ENCODE measurements at places on chromosomes 1 and 21.
A peak's percentile ranks its signal among the peaks of the same experiment; 100 is the strongest.

DNA sequence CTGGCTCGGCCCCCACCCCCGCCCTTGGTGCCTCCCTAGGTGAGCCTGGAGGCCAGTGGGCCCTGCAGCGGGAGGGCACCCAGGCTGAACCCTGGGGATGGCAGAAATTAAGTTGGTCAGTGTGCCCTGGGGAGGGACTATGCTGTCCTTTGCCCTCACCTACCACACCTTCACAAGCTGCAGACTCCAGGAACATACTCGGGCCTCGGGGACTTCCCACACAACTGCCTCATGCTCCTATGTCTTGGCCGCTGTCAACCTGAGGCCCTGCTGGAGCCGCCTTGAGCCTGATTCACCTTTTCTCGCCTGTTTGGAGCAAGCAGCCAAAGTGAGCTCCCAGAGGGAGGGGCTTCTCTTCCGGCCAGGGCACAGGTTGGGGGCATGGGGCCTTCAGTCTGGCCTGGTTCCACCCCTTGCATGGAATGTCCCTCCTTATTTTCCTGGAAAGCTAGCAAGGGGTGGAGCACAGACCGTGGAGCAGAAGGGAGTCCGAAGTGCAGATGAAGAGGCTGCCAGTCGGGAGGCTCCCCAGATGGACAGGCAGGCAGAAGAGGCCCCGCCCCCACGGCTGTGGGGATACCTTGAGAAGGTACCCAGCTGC lies 24.7 kb downstream of the KNCN start:
- DNase-seq: no peak

- no peak for DNase-seq
These were observed 81.5 kb downstream of the ERG start for GRCh38 chr21:38416791-38417190.

- DNase-seq: no peak
These were observed 2.7 kb upstream of the SLC1A7 start for GRCh38 chr1:53145051-53145600.

GRCh38 chr1:103218821-103219220 lies 110.5 kb upstream of the COL11A1 start:
- no peak for DNase-seq

DNA sequence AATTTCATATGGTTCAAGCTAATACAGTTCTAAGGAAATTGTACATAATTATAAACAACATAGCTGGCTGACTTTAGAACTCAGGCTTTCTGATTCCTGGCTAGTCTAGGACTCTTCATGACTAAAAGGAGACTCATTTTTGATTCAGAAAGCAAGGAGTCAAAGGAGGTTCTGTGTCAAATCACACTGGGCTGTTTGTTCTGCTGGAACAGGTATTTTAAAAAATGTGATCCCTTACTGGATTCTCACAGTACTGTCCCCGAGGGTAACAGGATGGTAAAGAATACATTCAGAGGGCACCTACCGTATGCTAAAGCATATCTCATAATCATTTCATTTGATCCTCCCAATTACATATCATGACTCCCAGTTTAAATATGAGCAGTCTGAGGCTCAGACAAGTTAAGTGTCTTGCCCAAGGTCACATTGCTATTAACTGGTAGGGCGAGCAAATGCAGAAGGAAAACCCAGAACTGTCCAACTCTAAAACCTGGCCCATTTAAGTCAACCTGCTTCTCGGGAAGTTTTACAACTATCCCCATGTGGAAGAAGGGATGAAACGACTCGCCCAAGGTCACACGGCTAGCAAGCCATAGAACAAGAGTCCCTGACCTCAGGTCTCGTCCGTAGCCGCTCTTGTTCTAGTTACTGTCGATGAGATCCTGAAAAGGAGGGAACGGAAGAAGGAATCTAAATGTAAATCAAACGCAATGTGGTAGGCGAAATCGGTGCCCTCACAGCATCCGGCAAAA lies 675 bp downstream of the MYSM1 start:
- DNase-seq: peak; percentile 21

GRCh38 chr1:155859881-155860871 lies 809 bp downstream of the SYT11 start:
- peak; percentile 74 for DNase-seq

GRCh38 chr1:213017447-213018273 lies 2.0 kb upstream of the ANGEL2 start:
- DNase-seq: no peak

DNA sequence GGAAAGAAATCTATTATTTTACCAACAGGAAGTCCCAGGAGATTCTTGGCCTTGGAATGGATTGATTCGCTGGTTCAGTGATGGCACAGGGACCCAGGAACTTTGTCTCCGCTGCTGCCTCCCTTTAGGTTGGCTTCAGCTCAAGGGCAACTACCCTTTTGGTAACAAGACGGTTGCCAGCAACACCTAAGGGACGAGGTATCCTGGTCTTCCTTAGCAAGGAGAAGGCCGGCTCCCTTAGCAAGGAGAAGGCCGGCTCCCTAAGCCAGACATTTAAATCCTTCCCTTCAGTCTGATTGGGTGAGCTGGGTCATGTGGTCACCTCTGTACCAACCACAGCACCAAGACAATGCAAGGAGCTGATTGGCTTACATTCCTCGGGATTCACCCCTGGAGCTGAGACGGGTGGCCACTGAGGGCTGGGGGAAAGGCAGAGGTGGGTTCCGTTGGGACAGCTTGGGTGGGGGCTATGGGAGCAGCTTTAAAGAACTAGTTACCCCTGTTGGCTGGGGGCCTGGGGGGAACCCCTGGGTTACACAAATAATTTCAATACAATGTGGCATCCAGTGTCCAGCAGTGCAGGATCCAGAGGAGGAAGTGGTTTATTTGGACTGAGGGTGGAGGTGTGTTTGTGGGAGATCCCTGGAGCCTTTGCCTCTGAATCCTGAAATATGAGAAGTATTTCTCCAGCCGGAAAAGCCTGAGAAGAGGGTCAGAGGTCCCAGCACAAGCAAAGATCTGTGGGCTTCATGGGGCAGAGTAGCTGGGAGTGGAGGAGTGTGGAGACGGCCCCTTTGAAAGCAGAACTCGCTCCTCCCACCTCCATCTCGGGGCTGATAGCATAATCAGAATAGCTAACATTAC lies 20.7 kb upstream of the CLIC4 start:
- peak; percentile 68 for DNase-seq

DNA sequence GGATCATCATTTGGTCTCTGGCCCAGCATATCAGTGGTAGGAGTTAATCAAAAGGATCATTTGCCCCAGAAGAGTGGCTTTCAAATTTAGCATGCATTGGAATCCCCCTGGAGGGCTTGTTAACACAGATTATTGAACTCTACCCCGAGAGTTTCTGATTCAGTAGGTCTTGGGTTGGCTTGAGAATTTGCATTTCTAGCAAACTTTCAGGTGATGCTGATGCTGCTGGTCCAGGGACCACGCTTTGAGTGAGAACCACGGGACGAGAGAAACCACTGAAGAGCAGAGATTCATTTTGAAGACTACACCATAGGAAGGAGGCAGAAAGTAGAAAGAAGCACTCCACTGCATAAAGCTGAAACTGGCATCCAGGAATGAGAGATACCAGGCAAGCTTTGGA lies 81.3 kb upstream of the DUSP10 start:
- DNase-seq: no peak

GRCh38 chr1:225847610-225848009 lies 34.6 kb downstream of the TMEM63A start:
- DNase-seq: no peak

DNA sequence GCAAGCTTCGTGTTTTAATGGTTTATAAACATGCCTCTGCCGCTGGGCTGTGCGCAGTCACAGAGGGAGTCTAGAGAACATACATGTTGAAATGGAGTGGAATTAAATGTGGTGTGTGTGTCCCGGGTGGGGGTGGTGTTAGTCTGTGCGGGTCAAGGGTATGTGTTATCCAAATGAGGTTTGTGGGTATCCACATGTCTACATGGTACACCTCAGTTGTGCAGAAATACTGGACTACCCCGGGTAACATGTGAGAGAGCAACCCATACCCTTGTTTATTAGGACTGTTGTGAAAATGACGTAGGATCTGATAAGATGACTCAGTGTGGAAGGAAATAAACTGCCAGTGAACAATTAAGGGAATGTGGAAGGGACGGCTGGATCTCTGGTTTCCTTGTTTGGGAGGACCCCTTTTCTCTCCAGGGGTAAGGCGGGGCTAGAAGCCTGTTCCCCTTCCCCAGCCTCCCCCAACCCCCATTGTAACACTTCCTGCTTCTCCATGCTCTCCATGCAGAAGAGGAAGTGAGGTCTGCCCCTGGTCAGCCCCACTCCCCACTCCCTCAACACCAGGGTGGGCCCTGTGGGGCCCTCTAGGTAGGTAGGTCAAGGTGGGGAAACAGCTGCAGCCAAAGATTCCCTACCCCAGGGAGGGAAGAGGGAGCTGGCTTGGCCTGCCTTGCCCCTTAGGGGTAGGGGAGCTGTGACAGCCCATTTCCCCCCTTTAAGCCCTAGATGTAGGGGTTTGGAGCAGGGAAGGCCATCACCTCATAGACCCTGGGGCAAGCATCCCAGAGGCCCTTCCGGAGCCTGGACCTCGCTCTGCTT lies 690 bp downstream of the EPS8L3 start:
- peak; percentile 73 for DNase-seq

DNA sequence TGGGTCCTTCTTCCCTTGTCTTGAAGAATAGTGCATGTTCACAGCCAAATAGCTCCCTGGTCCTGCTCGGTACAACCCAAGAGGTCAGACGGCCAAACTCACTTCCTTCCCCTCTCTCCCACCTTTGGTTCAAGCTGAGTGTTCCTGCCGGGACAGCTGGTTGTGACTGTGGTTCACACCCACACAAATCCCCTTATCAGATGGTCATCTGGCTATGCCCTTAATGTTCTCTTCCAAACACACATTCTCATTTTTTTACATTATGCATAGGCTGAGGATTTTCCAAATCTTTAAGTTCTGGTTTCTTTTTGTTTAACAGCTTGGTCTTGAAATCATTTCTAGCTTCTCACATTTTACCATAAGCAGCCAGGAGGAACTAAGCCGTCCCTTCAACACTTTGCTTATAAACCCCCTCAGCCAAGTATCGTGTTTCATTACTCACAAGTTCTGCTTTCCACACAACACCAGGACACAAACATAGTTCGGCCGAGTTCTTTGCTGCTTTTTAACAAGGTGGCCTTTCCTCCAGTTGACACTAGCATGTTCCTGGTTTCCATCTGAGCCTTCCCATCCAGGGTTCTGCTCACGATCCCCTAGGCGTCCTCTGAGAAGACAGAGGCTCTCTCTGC lies 19.7 kb upstream of the TSPEAR start:
- no peak for DNase-seq
